ENCODE measurements at places on chromosomes 6 and 20.

DNA sequence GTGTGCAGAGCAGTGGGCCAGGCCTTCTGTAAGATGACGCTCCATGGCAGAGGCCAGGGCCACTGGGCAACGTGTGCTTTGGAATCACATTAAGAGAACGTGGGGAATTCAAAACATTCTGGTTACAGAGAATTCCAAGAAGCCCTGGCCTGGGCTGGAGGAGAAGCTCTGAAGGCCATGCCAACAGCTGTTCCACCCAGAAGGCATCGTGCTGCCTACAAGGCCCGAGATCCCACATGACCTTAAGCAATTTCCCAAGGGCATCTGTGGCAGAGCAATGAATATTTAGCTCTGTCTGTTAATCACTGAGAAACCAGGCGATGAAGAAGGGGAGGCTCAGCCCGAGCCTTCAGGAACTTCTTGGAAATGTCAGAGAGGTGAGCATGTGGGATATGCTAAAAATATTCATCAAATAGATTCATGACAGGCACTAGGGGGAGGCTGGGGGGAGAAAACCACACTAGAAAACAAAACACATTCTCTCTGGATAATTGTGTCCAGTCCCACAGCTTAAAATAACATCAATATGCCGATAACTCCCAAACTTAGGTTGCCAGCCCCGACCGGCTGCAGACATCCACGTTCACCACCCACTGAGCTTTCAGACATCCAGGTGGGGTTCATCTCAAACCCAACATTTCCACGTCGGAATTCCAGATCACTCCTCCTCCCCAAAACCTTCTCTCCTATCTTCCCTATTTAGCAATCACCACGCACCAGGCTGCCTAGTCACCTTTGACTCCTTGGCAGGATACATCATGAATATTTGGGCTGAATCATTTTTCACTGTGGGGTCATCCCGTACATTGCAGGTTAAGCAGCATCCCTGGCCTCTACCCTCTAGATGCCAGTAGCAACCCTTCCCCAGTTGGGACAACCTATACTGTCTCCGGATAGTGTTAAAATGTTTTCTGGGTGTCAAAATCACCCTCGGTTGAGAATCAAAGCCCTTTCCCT is 6.6 kb downstream of the SULF2 start:
- DNase-seq: no peak

DNA sequence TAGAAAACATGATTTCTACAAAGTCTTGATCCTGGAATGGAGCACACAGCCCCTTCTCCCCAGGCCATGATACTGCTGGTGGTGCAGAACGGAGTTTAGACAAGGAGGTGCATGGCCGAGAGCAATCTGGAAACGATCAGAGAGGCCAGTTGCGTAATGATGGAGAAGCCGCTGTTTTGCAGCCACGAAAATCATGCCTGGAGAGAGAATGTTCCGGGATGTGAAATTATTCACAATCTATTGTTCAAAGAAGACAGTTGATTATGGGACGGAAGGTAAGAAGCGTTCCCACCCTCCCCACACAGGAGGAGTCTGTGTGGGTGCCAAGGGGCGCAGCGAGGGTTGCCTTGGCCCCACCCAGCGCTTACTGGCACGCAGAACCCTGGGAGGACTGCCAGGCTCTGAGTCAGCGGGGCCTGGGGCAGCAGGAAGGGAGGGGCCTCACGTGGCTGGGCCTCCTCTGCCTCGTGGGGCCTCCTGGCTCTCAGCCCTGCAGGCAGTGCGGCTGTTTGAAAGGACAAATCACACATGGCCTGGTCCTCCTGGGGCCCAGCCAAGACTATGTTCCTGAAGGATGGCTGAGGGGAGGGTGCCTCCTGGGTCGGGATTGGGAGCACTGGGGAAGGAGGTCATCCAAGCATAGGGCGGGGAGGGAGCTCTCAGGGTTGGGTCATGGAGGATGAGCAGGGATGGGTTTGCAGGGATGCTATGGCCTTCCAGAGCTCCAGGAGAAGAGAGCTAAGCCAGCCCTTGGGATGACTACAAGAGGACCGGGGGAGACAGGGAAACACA is 8.7 kb upstream of the AP5S1 start:
- no peak for DNase-seq

DNA sequence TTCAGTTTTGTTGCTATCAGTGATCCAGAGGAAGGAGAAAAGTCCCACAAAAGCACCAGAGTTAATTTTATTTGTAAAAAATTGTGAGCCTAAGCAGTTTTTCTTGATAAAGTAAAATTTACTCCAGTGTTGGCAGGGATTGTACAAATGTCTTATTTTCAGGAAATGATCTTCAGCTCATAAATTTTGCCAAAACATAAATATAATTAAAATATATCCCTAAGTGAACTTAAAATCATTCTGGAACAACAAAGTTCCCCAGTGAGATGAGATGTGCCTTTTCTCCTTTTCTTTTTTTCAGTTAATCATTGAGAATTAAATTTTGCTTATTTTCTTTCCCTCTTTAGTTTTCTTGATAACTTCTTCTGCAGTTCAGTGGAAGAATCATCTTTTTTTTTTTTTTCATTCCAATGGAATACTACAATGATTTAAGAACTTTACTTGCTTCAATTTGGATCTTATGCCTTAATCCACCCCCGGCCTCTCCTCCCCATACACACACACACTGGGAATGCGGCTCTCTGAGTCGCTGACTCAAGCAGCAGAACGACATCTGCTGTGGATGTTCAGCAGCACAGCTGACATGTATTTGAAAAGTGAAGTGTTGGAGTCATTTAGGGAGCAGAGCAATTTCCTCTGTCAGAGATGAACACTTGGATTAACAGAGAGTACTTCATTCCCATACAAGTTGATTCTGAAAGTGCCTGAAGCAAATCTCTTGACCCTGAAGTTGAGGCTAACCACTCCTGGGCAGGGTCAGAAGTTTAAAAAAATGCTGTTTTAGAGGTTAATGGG is 27.7 kb upstream of the LAMA4 start:
- no peak for DNase-seq

- DNase-seq: no peak
Measured at GRCh38 chr20:35087791-35088190, 4.8 kb downstream of the TRPC4AP start.

GRCh38 chr6:158805698-158806377 is 13.3 kb downstream of the EZR start:
- DNase-seq: no peak

DNA sequence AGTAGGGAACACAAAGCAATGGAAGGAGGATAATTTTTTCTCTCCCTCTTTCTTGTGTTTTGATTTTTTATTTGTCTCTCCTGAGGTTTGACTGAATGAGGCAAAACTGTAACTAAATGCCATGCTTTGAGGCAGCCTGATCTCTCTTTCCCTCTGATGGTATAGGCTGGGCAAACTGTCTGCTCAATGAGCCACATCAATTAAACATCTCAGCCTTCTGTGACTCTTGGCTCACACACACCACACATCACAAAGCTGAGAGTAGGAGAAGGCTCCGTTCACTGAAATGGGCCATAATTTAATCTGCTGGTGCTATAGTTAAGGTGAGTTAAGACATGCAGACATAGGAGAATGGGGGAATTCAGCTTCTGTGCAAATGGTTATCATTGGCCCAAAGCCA is 28.1 kb upstream of the SCGN start:
- no peak for DNase-seq

DNA sequence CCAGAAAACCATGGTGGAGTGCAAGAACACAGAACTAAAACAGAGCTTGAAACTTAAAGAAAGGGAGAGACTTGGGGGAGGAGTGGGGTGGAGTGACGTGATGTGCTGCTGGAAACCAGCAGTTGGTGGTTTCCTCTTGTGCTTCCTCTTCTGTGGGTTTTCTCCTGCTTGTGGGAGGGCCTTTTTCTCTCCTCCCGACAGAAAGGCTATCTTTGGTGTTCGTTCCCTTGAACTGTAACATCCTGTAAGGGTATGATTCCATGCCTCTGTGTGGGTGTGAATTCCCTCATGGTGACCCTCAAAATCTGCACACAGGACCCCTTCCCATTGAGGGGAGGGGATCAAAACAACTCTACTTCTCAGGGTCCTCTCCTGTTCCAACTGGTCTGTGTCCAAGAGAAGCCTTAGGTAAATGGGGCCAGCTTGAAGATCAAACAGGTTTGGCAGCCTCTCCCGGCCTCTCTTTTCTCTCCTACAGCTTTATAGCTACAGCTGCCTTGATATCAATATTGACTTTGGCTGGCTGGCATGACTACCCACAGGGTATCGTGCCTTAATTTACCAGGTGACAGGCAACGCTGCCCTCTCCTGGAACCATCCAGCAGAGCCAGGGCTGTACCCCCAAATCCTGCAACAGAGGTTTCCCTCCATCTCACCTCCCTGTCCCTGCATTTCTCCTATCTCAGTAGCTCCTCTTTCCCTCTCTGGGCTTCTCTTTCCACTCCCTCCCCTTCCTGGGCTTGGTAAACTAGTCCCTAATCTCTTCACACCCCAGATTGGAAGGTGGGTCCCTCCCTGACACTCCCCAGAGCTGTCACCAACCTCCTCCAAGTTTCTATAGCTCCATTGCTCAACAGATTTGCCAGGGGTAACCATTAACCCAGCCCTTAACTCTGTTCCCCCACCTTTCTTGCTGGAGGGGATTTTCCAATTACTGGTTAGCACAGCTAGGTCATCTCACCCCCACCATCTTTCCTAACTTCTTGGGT is 1.5 kb upstream of the MSH5 start:
- no peak for DNase-seq

GRCh38 chr6:170483413-170483812 is 69.7 kb downstream of the PSMB1 start:
- DNase-seq: no peak

GRCh38 chr6:53827531-53827930 is 32.7 kb downstream of the LRRC1 start:
- no peak for DNase-seq

GRCh38 chr6:135514706-135515105 is 17.2 kb upstream of the AHI1 start:
- DNase-seq: no peak

GRCh38 chr6:119385994-119386393 is 36.4 kb upstream of the MAN1A1 start:
- no peak for DNase-seq

- no peak for DNase-seq
Measured at GRCh38 chr6:129980821-129981220, 37.6 kb upstream of the L3MBTL3 start.

GRCh38 chr6:128017288-128017687 is 116.4 kb upstream of the THEMIS start:
- DNase-seq: no peak

GRCh38 chr6:105733556-105734162 is 330.8 kb upstream of the PREP start:
- DNase-seq: no peak

- no peak for DNase-seq
Measured at GRCh38 chr20:62179162-62179504, 3.7 kb upstream of the MTG2 start.

DNA sequence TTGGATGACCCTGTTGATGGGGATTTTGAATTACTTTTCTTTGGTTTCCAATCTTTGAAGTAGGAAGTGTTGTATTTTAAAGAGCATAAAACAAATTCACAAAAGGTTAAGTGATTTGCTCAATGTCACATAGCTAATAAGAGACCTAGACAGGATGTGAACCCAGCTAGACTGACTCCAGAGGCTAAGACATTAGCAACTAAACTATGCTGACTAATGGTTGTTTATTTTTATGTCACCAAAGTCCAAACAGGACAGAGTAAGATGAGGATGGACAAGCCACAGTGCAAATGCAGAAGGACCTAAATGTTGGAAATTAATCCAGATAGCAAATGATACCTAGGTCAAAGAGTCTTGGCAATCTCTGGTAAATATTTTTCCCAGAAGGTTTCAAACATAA is 38.0 kb downstream of the OGFRL1 start:
- DNase-seq: no peak

DNA sequence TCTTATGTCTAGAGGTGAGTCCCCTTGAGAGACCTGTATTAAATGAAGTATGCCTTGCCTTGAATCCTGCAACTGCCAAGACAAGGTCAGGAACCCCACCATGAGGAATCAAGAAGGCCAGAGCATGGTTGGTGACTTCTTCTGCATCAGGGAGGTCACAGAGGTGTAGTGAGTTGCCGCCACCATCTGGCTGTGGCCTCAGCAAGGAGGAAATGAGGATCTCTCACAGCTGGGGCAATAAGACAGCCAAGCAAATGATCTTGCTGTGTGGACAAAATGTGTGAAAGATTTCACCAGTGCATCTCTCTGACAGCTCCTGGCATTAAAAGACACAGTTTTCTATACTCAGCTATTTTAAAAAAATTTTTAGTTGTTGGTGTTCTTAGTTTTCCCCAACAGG is 611.0 kb downstream of the DOK5 start:
- DNase-seq: no peak

Measured in H1 (cell line).